ENCODE measurements at places on chromosomes 6 and 20.

GRCh38 chr6:26022737-26023136 is 60.1 kb downstream of the TRIM38 start:
- DNase-seq: no peak

GRCh38 chr20:37096415-37097041 is 731 bp upstream of the RBL1 start:
- no peak for DNase-seq

DNA sequence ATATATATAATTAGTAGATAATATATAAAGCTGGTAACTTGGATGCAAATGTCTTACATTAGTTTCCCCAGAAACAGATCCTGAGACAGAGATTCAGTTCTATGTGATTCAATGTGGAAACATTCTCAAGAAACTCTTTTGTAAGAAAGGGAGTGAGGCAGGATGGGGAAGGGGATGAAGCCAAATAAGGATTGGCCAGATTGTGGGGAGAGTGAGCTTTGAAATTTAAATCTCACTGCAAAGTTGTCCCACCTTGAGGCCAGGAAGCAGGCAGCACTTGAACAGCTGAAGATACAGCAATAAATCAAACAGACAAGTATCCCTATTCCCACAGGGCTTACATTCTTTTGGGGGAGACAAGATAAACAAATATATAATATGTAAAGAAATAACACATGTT is 126.3 kb upstream of the HEY2 start:
- no peak for DNase-seq

DNA sequence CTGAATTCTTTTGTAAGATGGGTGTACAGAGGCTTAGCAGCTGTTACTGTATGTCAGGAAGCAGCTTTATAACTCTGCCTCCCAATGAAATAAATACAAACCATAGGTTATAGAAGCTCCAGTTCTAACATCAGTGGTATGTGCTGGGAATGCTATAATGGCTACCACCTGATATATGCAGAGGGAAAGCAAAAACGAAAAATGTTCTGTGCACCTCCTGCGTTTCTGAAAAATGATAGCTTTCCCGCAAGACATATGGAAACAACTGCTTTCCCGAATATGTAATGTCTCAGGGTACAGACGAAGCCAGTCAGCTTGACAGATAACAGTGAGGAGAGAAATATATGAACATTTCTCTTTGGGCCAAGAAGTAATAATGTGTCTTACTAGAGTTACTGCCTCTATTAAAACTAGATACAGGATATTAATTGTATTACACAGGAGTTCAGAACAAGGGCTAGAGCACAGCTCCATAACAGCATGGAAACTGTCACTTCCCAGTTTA is 517.0 kb upstream of the NRSN1 start:
- DNase-seq: no peak

DNA sequence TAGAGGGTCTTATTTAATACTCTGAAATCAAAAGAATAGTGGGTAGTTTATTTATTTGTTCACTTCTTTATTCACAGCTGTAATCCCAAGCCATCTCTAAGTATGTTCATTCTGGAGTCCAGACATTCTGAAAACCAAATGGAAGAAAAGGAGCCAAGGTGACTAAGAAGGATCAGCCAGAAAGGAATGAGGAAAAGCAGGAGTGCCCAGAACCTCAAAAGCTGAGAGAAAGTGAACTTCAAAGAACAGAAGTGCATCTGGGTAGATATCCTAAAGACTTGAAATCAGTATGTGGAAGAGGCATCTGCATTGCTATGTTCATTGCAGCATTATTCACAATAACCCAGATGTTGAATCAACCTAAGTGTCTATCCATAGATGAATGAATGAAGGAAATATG is 94.8 kb downstream of the VIP start:
- DNase-seq: no peak

- DNase-seq: no peak
Measured at GRCh38 chr6:159804504-159804903, 4.4 kb downstream of the PNLDC1 start.

GRCh38 chr6:167937948-167938911 is 59.2 kb upstream of the KIF25 start:
- no peak for DNase-seq

DNA sequence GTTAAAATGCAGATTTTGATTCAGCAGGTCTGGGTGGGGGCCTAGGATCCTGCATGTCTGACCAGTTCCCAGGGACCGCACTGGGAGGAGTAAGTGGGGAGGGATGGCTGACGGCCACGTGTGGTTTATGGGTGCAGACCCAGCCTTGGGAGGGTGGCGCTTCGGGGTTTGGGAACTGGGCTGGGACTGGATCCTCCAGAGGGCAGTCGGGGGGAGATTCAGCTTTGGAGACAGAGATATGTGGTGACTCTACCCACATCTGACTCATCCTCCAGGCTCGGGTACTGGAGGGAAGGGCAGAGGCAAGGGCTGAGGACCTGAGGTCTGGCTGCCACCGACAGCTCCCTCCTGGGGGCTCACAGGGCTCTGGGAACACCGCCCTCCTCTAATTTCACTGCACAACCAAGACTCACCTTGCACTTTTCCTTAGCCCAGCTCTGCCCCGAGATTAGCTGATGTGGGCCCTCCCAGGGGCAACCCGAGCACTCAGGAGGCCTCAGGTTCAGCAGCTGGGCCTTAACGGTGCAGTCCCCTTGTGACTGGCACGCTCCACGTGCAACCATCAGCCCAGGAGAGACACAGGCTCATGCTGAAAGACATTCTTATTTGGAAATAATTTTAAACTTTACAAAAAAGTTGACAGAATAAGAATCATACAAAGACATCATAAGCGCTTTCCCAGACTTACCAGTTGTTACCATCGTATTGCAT is 172.8 kb upstream of the PMEPA1 start:
- no peak for DNase-seq

GRCh38 chr6:35015476-35015875 is 125.7 kb downstream of the TCP11 start:
- DNase-seq: no peak

DNA sequence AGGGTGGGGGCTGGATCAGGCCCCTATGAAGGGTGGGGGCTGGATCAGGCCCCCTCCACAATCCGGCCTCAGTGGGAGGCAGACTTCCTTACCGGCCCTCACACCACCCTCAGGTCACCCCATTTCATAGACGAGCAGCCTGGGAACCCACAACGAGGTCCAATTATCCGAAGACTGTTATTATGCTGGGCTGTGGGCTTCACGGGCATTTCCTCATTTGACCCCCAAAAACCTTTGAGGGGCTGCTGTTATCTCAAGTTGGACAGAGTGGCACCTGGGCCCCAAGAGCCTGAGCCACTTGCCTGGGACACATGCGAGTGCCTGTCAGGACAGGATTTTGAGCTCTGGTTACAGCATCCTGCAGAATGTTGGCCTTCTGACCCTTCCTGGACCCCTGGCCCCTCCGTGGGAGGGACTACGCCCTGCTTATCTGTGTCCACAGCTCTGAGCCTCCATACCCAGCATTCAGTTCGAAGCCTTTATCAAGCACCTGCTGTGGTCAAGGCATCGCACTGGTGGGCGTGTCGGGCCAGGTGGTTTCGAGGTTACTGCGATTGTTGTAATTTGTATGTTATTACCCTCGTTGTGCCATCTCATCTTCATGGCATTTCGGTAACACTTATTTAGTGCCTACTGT is 34.5 kb upstream of the PCMTD2 start:
- no peak for DNase-seq

DNA sequence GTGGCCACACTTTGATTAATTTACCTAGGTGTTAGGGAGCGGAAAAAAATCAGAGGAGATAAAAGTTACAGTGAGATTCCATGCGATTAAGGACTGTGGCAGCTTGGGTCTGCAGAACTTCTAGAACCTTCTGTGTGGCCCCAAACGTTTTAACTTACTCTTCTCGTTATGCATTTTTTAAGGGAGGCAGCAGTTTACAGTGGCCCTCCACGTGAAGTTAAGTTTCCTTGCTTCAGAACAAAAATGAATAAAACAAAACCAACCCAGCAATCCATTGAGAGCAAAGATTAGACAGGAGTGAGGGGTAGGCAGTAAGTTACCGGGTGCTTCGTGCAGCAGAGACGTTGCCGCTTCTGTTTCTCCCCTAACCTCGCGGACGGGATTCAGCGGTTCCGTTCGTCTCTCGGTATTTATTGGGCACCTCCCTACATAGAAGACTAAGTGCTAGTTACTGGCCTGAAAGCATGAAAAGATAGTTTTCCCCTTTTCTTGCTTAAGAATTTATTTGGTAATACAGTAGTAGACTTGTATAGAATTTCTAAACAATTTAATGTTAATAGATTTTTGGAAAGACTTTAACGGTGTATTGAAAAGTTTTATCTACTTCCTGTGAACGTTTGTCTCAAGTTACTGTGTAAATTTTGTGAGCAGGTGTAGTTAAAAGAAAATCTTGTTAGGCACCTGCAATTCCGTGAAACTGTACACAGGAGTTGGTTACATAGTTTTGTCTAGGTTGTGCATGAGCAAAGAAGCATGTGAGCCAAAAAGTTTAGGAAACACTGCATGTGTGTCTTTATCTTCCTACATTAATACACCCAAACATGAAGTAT is 1.1 kb downstream of the BAG2 start:
- no peak for DNase-seq

GRCh38 chr6:163282672-163283071 is 131.8 kb upstream of the QKI start:
- DNase-seq: no peak

DNA sequence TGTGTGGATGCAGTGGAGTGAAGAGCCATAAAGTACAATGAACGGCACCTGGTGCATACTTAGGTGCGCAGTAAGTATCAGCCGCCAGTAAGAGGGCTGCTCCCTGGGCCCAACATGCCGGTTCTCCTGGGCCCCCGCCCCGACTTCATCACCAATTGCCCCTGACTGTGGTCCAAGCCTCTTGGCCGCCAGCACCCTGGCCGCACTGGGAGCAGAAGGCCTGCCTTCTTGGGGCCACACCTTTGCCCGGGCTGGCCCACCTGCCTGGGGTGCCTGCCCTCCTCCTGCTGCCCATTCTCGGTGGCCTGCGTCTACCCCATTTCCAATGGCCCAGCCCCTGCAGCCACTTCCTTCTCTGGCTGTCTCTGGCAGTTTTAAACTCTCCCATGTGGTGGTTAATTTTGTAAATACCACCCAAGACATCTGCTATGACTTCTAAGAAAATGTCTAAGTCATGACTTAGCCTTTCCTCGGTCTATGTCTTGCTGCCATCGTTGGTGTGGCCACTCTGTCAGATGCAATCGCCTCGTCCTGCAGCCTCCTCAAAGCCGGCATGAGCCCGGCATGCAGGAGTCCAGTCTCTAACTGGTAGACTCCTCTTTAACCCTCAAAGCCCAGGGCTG is 36.8 kb downstream of the PMEPA1 start:
- no peak for DNase-seq

DNA sequence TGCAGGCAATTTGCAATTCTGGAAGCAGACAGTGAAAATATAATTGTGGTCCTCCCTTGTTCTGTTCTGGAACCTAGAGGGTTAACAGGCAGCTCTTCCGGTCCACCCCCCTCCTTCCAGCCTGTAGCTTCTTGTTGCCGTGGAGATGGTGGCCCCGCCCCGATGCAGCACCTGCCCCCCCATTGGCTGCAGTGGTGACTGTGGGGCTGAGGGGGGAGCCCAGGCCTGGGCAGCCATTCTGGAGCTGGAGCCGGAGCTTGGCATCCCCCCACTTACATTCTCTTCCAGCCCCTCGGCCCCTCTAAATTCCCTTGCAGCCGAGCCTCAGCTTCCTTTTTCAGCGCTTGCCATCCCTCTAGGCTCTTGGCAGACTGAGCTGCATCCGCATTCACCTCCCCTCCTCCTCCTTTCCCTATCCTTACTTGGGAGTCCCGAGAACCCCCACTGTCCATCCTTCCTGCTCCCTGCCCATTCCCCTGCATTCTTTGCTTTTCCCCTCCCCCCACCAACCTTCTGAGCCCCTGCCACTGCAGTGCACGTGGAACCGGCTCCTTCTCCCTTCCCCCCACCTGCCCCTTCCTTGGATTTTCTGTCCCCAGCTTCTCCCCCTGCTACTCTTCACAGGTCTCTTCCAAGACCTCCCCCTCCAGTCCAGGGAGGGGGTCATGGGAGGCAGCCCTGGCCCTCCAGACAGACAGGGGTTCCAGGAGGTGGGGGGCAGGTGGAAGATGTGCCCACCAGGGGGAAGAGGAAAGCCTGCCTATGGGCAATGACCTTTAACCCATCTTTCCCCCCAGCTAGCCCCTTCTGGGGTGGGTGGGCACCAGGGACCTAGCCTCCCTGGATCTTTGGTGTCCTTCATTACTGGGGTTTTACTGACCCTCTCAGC is 11.4 kb downstream of the SYNGAP1 start:
- no peak for DNase-seq

DNA sequence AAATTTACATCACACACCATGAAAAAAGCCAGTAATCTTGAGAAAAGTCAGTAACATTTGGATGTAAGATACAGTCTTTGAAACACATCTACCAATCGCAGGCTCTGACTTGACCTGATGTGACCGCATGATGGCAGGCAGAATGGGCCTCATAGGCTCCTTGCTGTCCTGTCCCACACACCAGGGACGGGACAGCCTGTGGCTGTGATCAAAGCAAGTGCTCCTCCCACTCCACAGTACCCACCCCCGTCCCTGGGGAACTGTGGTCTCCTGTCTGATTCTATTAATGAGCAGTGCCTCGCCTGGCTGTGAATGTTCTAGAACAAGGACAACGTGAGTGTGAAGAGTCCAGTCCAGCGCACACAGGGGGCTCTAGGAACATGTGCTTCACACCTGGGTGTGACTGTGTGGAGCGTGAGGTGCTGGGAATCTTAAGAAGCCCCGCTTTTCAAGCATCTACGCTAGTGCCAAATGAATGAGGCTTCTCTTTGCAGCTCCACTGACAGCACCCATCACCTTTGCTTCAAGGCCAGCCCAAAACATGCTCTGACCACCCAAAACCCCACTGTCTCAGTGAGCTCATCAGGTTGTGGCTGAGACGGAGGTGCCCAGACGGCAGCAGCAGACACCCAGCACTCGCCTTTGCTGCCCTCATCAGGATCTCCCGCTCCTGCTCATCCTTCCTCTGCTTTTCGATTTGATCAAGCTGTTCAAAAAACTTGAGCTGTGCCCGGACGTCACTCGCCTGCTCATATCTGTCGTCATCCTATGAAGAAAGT is 67.1 kb downstream of the TAF4 start:
- no peak for DNase-seq

DNA sequence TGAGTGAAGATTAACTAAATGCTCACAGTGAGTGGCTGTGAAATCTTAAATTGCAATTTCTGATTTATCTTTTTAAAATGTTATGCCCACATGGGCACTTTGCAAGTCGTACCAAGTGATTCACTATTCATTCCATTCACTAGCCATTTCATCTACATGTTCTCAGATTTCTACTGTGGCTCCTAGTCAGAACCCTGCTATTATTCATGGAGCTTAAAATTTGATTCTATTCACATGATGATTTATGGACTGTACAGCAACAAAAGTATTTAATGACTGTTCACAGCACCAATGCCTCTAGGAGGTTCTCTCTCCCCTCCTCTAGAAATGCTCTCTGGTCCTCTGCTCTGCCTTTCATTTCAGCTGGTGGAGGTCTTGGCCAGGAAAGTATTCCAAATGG is 133.5 kb upstream of the MAP3K7 start:
- no peak for DNase-seq
